ENCODE measurements at places on chromosomes 16 and 17.
A peak's percentile ranks its signal among the peaks of the same experiment; 100 is the strongest.

DNA sequence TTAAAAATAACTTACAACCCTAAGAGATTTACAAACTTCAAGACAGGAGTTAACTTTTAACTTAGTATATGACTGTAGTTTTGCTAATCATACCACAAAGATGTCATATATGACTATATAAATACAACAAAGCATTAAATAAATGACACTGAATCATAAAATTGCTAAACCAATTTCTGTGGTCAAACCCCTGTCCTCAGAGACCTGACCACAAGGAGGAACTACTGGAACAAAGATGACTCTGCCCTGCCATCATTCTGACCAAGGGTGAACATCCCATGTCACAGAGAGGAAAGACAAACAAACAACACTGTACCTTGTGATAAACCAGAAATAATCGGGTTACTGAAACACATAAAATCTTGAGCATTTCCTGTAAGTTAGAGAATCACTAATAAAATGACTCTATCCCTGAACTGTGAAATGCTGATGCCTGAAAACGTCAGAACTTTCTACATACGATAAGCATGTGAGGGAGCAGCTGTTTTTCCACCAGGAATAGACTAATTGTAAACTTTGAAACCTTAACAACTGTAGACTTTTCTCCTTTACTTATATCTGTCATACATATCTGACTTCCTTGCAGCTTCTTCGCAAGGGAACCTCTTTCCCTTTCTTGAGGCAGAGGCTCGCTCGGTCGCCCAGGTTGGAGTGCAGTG, 47.9 kb downstream of the WDR59 start:
- DNase-seq: no peak

DNA sequence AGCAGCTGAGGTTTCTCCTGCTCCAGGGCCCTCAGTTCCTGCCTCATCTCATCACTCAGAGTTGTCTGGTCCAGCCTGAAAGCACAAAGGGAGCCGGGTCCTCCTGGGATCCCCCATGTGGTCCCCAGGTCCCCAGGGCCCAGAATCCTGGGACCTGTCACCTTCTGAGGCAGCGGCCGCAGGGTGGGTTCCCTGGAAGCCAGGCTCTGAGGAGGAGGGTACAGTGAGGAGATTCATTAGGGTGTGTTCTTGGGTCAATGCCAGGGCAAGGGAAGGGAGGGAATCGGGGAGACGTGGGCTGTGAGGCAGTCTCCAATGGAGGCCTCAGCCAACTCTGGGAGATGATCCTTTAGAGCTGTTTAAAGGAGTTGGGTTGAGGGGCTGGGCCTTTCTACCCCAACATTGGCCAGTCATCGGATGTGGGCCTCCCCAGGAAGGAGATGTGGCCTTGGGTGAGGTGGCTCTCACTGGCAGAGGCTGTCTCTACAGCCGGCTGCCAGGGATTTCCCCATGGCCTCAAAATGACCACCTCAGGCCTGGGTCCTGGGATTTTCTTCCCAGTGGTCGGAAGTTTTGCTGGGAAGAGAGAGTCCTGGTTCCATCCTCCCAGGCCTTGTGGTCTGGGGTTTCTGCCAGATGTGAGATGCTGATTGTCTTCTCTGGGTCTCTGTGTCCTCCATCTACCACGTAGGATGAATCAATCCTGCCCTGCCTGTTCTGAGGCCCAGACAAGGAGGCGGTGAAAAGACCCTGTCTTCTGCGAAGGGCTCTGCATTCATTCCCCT, 47.3 kb downstream of the NLRP1 start:
- DNase-seq: no peak

DNA sequence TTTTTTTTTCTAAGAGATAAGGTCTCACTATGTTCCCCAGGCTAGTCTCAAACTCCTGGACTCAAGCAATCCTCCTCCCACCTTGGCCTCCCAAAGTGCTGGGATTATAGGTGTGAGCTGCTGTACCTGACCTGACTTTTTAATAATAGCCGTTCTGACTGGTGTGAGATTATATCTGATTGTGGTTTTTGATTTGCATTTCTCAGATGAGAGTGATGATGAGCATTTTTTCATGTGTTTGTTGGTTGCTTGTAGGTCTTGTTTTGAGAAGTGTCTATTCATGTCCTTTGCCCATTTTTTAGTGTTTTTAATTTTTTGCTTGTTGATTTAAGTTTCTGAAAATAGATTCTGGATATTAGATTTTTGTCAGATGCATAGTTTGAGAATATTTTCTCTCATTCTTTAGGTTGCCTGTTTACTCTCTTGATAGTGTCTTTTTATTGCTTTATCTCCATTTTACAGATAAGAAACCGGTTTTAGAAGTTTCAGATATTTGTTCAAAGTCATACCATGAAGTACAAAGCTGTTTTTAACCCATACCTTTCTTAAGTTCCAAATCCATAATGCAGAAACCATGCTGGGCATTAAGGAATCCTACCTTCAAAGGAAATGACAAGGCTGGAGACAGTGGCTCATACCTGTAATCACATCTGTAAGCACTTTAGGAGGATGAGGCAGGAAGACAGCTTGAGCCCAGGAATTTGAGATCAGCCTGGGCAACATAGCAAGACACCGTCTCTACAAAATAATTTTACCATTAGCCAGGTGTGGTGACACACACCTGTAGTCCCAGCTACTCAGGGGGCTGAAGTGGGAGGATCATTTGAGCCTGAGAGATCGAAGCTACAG, 168.4 kb upstream of the TBX2 start:
- DNase-seq: no peak

DNA sequence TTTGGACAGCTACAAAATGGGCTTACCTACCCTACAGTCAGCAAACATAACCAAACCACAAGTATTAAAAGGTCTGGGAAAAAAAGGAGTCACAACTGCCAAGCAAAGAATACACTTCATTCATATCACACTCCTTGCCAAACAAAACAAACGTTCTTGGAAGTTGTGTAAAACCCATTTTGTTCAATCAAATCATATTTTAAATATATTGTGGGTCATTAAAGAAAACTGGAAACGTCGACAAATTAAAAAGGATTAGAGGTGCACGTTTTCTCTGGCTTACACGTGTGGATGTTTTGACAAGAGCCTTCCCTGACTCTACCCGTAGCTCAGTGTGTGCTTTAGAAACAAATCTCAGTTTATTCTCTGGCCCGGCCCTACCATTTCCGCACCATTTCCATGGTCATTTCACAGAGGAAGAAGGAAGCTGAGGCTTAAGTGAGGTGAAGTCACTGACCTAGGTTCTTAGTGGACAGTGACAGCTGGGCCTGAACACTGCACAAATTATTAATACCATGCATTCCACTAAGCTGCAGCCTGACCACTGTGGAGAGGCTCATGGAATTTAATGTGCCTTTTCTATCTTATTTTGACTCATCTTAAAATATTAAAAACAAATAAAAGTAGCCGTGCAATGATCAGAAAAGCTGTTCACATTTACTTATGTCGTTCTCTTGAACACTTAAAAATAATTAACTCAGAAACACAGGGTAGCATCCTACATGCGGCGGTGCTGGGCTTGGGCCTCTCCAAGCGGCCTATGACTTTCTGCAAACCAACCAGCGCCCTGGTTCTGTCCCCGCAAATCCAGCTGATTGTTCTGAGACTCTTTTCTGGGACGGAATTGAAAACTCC, 968 bp downstream of the CEP112 start:
- DNase-seq: no peak

DNA sequence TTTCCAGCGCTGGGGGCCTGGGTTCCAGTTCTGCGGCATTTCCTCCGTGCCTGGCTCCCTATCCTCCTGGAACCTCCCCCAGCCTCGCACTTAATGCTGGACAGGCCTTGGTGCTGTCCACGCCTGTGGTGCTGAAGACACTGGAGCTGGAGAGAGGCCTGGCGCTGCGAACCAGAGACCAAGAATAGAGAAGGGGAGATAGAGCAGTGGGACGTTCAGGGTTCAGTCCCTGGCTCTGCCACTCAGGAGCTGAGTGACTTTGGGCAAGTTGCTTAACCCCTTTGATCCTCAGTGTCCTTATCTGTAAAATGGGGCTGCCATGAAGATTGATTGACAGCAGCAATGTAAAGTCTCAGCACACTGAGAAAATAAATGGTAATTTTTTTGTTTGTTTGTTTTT, 11.9 kb downstream of the SBK1 start:
- no peak for DNase-seq

GRCh38 chr16:85306071-85306792, 194.0 kb upstream of the CIBAR2 start:
- DNase-seq: peak; percentile 76
